Karpas-422 (cell line): ENCODE measurements at places on chromosomes 7 and 10. TPM values are rescaled to one million over a fixed set of nuclear protein-coding genes. Genes with fewer than 3 reads are reported as not detected.

LBX1 gene
- total RNA-seq: not detected in 2 replicates

SLC16A9 gene
- total RNA-seq: not detected in 2 replicates

AZGP1 gene
- total RNA-seq: 1.0 and 2.0 TPM in 2 replicates

SPDYE1 gene
- not detected in 2 replicates for total RNA-seq

TMEM140 gene
- 0.86 and 2.8 TPM in 2 replicates for total RNA-seq

HMX3 gene
- total RNA-seq: not detected in 2 replicates

GRCh38 chr10:50799595-50799994, 59.9 kb downstream of the ASAH2B start:
- DNase-seq: no peak
- no peak overlapping the region for H3K4me3 ChIP-seq
- H3K27me3 ChIP-seq: no peaks in the 10 kb centered on the region
